MCF 10A (cell line): ENCODE measurements at places on chromosomes 16 and 17. TPM values are rescaled to one million over a fixed set of nuclear protein-coding genes. Genes with fewer than 3 reads are reported as not detected.

Gene ZNF385C
- total RNA-seq: 0.26 and 0.44 TPM in 2 replicates

Gene NLRC3
- total RNA-seq: not detected in 2 replicates

Gene RPS15A
- total RNA-seq: 869 and 1,431 TPM in 2 replicates

Gene CD300LG
- not detected in 2 replicates for total RNA-seq

Gene MMP15
- total RNA-seq: 1.3 and 1.7 TPM in 2 replicates

Gene GPR139
- not detected in 2 replicates for total RNA-seq

Gene KLHL10
- total RNA-seq: not detected in 2 replicates

Gene SARM1
- 0.63 and 1.0 TPM in 2 replicates for total RNA-seq

Gene PGS1
- total RNA-seq: 25.7 and 31.8 TPM in 2 replicates

Gene NT5M
- 5.0 and 5.5 TPM in 2 replicates for total RNA-seq

Gene MARVELD3
- 1.1 and 1.3 TPM in 2 replicates for total RNA-seq

Gene CACNG4
- not detected in 2 replicates for total RNA-seq

Gene TBC1D3
- 3.6 TPM in 1 of 2 replicates, not detected in the other for total RNA-seq

Gene ABCC12
- total RNA-seq: not detected in 2 replicates

Gene IL34
- total RNA-seq: not detected in 2 replicates

Gene CPHXL2
- not detected in 2 replicates for total RNA-seq

Gene HAGH
- total RNA-seq: 44.5 and 69.8 TPM in 2 replicates

Gene SULT1A3
- 13.4 TPM in 2 replicates for total RNA-seq

Gene CTF1
- 3.6 and 4.1 TPM in 2 replicates for total RNA-seq

Gene KRT25
- not detected in 2 replicates for total RNA-seq

Gene HSPB9
- total RNA-seq: not detected in 2 replicates

Gene HP
- total RNA-seq: not detected in 2 replicates

Gene KIF18B
- total RNA-seq: 11.2 and 17.5 TPM in 2 replicates

Gene DHRS7C
- total RNA-seq: not detected in 2 replicates

Gene KREMEN2
- total RNA-seq: 0.42 TPM in 1 of 2 replicates, not detected in the other

Gene CBFA2T3
- total RNA-seq: not detected in 2 replicates
